ENCODE measurements at places on chromosomes 1 and 21.

GRCh38 chr1:234781241-234782065, 171.5 kb upstream of the IRF2BP2 start:
- DNase-seq = no peak

GRCh38 chr1:196070940-196071339, 537.3 kb downstream of the KCNT2 start:
- no peak for DNase-seq

DNA sequence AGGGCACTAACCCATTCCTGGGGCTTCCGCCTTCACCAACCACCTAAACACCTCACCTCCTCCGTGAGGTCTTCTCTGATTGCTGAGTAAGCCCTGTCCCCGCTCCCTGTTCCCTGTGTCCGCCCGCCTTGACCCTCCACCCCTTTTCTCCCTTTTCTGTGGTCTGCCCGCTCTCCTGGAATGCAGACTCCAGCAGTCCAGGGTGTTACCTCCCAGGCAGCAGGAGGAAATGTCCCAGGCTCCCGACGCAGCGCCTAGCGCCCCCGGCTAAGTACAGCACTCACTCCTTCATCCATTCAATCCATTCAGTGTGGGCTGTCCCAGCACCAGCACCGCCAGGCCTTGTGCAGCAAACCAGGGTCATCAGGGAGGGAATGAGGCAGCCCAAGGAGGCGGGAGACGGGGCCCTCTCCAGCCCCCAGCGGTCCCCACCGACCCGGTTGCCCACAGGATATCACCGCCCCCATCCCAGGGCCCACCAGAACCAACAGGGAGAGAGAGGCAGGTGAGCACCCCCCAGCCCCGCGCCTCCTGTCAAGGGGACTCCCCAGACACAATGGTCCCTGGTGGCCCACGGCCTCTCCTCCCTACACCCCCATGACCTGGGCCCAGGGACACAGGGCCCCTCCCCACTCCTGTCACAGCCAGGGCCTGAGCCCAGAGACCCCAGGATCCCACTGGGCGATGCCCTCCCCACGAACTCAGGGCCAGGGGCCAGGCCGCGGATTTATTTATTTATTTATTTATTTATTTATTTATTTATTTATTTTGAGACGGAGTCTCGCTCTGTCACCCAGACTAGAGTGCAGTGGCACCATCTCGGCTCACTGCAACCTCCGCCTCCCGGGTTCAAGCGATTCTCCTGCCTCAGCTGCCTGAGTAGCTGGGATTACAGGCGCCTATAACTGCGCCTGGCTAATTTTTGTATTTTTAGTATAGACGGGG, 10.2 kb downstream of the TNFRSF14 start:
- no peak for DNase-seq

- DNase-seq = no peak
Measured at GRCh38 chr1:156073740-156074139, 8.5 kb downstream of the MEX3A start.

DNA sequence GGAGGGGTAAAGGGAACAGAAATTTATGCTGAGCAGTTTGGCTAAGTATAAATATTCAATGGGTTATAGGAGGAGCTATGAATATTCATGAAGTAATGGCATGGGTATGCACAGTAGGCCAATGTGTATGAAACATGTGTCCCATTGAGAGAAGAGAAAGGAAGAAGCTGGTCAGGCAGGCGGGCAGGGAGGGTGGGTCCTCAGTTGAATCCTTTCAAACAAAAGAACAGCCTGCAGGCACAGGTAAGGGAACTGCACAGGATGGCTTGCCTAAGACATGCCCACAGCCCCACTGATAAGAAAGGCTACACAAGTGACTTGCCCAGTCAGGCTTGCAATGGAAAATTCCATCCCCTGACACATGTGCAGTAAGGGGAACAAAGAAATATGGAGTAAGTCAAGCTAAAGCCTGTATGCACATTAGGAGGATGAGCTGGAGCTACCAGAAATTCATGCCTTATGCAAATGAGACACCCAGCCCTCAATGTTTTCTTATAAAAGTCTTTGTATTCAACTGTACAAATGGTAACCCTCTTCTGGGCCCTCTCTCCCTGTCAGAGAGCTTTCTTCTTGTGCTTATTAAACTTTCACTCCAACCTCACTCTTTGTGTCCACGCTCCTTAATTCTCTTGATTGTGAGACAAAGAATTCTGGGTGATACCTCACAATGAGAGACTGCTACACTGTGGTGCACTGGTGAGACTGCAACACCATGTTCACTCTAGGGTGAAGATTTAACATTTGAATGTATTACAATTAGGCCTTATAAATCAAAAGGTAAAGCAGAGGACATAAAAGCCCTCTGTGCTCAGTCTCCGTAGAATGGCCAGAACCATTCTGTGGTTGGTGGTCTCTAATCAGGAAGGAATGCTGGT, 96.5 kb downstream of the ATP1B1 start:
- DNase-seq = no peak

DNA sequence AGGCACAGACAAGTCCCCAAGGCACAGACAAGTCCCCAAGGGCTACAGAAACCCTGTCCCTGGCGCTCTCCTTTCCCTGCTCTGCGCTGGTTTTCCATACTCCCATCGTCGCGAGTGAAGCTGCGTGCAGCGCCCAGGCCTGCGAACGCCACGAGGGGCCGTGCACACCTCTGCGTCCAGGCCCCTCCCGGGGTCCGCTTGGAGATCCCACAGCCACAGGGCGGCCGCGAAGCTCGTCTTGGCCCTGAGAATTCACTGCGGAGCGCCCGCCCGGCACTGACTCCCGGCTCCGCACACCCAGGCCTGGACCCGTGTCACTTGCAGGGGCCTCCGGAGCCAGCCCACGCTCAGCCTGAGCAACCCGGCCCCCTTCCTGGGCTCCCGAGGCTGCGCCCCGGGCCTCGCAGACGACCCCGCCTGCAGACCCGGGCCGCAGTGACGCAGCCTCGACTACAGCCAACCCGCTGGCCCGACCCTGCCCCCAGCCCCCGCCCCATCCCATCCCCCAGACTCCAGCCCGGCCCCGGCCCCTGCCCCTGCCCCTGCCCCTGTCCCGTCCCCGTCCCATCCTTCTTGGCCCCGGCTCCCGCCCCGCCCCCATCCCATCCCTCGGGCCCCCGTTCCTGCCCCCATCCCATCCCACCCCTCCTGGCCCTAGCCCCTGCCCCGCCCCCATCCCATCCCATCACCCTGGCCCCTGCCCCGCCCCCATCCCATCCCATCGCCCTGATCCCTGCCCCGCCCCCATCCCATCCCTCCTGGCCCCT, 841 bp downstream of the POFUT2 start:
- no peak for DNase-seq

DNA sequence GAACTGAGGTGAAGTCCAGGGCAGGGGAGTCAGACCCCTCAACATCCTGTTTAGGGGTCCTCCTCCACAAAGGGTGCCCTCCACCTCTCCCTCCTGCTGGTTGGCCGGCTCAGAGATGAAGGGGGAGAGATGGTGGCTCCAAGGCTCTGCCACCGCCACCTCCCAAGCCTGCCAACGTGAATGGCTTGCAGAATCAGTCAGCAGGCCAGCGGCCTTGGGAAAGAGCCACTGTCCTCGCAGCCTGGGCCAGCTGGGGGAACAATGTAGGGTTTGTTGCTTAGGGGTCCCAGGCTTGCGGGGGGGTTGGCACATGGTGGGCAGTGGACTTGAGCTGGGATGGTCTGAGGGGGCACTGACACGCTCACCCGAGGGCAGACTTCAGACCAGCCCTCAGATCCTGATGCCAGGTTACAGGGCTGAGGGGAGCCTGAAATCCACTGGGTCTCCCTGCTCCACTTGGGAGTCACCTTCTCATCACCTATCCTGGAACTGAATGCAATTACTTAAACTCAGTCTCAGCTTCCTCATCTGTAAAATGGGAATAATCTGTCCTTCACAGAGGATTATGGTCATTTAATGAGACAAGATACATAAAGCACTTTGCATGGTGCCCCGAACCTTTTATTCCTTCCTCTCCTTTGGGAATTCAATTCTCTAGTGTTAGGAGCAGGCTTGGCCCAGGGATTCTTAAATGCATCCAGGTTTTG, 8.3 kb downstream of the GPR37L1 start:
- no peak for DNase-seq

GRCh38 chr1:212649020-212649419, 40.5 kb downstream of the ATF3 start:
- DNase-seq = no peak

GRCh38 chr1:226355669-226356551, 46.9 kb upstream of the LIN9 start:
- no peak for DNase-seq

GRCh38 chr1:33270379-33270778, 14.1 kb downstream of the ZNF362 start:
- DNase-seq = no peak

DNA sequence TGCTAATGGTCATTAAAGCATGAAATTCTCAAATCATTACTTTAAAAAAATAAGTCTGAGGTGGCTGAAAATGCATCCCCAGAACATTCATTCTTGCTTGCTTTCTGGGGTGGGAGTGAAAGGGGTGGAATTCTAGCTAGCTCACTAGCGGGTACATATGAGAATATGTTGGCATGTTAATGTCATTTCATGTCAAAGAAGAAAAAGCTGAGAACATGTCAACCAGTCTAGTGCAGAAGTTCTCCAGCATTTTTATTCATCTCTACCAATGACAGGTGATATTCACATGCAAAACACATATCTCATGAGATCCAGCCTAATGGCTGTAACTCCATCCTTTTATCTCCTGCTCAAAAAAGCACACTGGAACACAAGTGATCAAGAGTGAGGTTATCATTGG, 49.1 kb downstream of the ZNHIT6 start:
- DNase-seq = no peak

DNA sequence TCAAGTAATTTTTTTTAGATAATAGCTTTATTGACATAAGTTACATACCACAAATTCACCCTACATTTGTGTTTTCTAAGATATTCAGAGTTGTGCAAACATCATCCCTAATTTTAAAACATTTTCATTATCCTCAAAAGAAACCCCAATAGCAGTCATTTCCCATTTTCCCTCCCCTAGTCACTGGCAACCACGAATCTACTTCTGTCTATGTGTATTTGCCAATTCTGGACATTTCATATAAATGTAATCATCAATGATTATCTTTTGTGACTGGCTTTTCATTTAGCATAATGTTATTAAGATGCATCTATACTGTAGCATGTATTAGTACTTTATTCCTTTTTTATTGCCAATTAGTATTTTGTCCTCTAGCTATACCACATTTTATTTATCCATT, 88.8 kb upstream of the SLFNL1 start:
- no peak for DNase-seq

- peak; percentile 22 for DNase-seq
Measured at GRCh38 chr1:202135221-202135721, 9.3 kb downstream of the ARL8A start.

- DNase-seq = no peak
Measured at GRCh38 chr1:3391711-3392110, 62.8 kb upstream of the ARHGEF16 start.

DNA sequence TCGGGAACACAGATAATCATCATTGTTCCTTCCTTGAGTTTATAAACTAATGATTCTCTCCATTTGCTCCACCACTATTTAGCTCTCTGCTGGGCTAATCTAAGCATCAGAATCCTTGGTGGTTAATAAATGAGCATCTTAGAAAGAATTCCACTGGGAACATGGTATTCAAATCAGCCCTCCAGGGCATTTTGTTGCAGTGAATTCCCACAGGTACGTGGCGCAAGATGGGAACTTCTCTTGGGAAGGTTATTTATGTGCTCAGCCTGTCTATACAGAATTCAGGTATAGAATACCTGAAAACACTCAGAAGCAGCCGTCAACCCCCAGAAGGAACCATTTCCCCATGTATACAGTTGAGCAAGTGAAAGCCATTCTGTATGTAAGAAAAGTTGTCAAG, 131.5 kb downstream of the NTNG1 start:
- DNase-seq = no peak

DNA sequence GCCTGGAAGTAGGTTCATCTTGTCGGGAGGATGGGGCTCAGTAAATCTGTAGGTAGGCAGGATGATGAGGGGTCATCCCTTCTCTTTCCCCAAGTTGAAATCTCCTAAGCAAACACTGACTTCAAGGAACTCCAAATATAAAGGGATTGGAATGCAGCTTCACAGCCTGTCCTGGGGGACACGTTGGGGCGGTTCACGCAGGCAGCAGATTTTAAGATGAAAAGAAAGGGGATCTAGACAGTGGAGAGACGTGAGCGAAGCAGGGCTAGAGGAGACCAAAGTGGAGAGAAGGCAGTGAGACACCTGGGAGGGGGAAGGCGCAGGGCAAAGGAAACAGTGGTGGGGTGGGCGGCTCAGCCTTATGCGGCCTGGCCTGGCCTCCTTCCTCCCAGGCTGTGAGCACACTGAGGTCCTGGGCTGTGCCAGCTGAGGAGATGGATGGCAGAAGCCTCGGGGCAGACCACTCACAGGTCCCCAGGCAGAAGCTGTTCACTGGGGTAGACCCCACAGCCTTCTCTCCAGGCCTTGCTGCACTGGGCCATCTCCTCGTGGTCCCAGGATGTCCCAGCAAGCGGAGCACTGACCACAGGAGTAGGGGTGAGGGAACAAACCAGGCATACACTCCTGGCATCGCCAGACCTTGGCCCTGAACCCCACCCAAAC, 51.7 kb downstream of the TOR1AIP2 start:
- no peak for DNase-seq

- no peak for DNase-seq
Measured at GRCh38 chr1:23577056-23578004, 18.0 kb upstream of the ID3 start.

GRCh38 chr1:54385727-54386022, 20.5 kb downstream of the SSBP3 start:
- DNase-seq = no peak

GRCh38 chr21:35203093-35203977, 154.2 kb upstream of the RUNX1 start:
- no peak for DNase-seq

- no peak for DNase-seq
Measured at GRCh38 chr1:70672442-70672888, 261.4 kb downstream of the CTH start.

DNA sequence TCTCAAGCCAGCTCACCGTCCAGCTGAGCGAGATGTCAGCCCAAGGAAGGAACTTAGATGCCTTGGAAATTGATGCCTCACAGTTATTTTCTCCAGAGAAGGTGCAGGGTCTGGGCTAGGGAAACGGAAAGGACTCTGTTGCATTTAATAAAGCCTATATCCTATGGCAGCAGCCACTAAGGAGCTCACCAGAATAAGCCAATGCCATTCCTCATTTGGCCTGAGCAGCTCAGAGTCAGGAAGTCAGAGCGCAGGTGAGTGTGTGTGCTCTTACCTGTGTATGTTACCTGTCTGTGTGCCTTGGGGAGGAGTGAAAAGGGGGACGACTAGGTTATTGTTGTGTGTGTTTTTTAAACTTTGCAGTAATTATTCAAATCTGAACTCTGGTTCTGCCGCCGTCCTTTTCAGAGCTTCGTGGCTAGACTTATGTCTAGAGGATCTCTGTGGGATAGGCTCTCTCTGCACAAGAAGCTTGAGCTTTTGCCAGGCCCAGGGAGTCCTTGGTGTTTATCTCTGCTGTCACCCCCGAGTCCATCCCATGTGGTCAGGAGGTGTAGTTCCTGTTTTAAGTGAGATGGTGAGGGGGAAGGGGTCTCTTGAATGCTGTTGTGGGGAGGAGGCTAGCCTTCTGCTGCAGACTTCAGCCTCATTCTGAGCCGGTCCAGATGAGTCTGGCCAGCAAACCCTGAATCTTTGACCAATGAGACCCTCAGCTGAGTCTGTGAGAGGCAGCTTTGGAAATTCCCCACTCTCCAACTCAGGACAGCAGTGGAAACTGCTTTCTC, 2.4 kb downstream of the TMCC2 start:
- no peak for DNase-seq

- DNase-seq = no peak
Measured at GRCh38 chr1:153503766-153504165, 32.0 kb downstream of the S100A6 start.

Data from stimulated activated CD8-positive, alpha-beta memory T cell treated with anti-CD3 and anti-CD28 coated beads, Interleukin-7, amount 100 ng/mL, for 1 hour (primary cell).